ENCODE measurements at places on chromosomes 13 and 19.

GRCh38 chr19:13960863-13961784 lies 8.8 kb downstream of the DCAF15 start:
- no peak for DNase-seq

DNA sequence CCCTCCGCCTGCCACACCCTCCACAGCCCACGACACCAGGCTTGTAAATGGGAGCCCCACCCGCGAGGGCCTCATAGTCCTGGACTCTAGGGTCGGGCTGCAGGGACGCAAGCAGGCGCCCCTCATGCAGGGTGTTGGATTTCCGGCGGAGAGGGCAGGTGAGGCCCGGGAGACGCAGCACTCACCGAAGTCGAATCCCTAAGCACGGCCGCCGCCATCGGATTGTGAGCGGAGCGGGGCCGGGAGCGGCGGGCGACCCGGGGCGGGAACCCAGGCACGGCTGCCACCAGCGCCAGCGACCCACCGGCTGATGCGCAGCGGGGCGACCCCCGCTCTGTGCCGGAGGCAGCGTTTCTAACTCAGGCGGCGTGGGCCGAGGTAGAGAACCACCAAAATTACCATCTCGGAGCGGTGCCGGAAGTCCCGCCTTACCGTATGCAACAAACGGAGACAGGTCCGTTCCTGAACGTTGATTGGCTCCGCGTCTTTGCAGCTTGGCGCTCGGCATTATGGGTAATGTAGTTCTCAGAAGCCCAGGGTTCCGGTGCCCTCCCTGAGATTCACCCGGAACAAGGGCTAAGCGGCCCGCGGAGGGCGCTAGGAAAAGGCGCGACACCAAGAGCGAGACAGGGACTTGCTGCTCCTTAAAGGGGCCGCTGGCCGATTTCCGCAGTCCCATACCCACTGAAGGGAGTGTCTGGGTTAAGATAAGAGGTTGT lies at the start of gene ZNF416:
ZNF416 (minus strand) TSS at position 425 of the 719 bp plus-strand sequence; CDS start at position 218, 207 bp downstream.
- peak; percentile 99 for DNase-seq

DNA sequence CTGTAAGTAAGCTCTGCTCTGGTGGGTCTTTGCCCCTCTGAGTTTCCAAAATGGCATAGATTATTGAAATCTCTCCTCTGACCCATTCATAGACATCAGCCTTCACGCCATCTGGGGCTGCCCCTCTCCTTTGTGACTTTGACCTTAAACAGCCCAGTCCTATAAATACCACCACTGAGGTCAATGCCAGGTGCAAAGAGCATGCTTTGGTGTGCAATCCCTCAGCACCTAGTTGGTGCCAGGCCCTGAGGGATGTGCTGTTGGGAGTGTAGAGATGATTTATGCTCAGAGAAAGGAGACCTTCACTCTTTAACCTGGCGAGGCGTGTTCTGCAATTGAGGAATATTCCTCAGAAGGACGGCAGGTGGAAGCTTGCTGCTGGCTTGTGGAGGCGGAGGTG lies 121.7 kb upstream of the TSHZ3 start:
- no peak for DNase-seq

- no peak for DNase-seq
Measured at GRCh38 chr19:35347930-35348298, 212 bp downstream of the FFAR1 start.

DNA sequence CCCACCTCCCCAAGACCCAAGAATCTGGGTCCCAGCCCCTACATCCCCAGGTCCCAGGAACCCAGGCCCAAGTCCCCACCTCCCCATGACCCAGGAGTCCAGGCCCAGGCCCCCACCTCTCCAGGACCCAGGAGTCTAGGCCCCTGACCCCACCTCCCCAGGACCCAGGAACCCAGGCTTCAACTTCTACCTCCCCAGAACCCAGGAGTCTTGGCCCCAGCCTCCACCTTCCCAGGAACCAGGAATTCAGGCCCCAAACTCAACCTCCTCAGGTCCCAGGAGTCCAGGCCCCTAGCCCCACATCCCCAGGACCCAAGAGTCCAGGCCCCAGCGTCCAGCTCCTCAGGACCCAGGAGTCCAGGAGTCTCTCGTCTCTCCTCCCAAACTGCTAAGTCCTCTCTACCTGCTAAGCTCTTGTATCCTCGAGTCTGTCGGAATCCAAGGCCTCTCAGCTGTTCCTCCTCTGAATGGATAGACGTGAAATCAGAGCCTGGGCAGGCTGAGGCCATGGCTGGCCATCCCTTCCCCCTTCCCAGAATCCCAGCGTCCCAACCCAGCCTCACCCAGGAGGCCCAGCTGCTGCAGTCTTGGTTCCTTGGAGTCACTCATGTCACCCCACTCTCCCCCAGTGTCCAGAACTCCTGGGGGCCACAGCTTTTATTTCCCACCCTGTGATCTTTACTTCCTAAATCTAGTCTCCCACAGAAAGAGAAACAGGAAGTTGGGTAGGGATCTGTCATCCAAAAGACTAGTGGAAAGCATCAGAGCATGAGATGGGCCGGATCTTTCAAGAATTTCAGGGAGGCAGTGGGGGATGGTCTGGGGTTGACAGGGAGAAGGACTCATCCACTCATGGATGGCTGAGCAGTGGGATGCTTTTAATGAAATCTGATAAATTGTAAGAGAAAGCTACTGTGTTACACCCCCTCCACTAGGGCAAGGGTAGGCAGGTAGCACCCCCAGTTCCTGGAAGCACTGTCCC lies at the start of gene CD209:
CD209 (minus strand) TSS at position 632 of the 982 bp plus-strand sequence; CDS start at position 609, 23 bp downstream.
- DNase-seq, result no peak

DNA sequence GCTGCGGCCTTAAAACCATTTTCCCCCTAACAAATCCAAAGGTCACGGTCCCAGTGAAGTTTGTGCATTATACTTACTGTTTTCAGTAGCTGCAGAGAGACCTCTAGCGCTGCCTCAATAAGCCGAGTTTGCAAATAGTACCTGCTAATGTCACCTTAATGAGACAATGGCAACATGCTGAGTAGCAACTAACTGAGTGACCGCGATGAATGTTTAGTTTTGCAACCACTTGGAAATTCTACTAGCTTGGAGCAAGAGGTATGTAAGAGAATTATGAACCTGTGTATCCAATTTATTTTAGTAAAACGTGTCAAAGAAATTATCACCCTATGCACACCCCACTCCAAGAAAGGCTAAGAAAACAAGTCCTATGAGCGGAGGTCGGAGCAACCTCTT lies 1.2 kb downstream of the KPNA3 start:
- DNase-seq, result peak; percentile 62

- no peak for DNase-seq
Measured at GRCh38 chr13:52926971-52927370, 78.5 kb upstream of the PCDH8 start.

DNA sequence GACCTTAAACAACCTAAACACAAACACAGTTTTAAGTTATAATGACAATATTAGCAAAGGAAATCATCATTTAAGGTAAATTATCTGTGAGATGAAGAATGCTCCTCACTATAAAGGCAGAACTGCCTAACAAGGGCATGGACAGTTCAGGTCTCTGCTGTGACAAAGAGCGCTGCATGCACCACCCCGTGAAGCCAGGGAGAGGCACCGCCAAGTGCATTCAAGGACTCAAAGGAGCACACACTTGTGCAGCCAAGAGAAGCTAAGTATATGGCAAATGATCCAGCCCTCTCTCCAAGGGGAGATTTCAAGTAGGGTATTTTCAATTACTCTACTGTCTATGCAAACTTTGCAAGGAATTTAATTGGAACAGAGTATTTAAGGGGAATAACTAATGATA lies 126.0 kb downstream of the RAP2A start:
- no peak for DNase-seq

DNA sequence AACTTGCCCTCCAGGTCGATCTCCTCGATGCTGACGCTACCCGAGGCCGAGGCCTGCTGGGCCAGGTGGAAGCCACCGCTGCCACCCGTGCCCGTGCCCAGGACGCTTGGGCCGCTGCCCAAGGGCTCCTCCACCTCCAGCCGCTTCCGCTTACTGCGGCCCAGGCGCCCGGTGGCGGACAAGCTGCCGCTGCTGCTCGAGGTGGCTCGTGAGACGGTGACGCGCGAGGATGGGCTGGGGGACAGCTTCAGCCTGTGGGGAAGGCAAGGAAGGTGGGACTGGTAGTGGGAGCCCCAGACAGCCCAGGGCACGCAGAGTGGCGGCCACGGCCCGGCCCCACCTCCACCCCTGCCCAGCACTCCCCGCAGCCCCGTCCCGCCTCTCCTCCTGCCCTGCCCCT lies 6.5 kb upstream of the TIMM13 start:
- DNase-seq, result no peak

- DNase-seq, result no peak
Measured at GRCh38 chr19:32708457-32708856, 11.1 kb upstream of the TDRD12 start.

GRCh38 chr13:105403086-105403485 lies 1132.4 kb downstream of the EFNB2 start:
- DNase-seq, result no peak

- DNase-seq, result no peak
Measured at GRCh38 chr19:28646629-28647028, 566.3 kb downstream of the UQCRFS1 start.

- DNase-seq, result peak; percentile 49
Measured at GRCh38 chr13:96089749-96090239, at the start of gene HS6ST3. Gene HS6ST3, plus strand, starts transcription at chr13:96090107.

- DNase-seq, result no peak
Measured at GRCh38 chr13:51229731-51230130, 7.5 kb downstream of the FAM124A start.
